ENCODE measurements at places on chromosomes 6 and 20.

GRCh38 chr6:169978615-169979161, 227.3 kb downstream of the ERMARD start:
- DNase-seq: no peak

GRCh38 chr20:53639128-53639527, 45.5 kb upstream of the ZNF217 start:
- no peak for DNase-seq

- DNase-seq: no peak
Measured at GRCh38 chr20:4016340-4017050, 1.1 kb upstream of the RNF24 start.

DNA sequence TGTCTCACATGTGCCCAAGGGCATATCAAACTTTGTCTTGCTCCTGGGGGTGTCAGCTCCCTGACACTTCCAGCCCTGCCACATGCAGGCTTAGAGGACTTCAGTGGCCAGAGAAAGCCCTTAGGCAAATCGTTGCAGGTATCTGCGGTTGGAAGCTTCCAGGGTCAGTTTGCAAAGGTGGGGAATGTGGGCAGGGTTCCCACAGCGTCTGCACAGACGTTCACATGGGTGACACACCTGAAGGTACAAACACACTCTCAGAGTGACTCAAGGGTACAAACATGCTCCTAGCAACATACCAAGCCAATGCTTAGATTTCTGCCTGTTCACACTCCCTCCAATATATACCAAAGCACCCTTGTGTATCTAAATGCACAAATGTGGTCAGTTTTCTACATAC, 30.0 kb downstream of the VSTM2L start:
- DNase-seq: no peak

DNA sequence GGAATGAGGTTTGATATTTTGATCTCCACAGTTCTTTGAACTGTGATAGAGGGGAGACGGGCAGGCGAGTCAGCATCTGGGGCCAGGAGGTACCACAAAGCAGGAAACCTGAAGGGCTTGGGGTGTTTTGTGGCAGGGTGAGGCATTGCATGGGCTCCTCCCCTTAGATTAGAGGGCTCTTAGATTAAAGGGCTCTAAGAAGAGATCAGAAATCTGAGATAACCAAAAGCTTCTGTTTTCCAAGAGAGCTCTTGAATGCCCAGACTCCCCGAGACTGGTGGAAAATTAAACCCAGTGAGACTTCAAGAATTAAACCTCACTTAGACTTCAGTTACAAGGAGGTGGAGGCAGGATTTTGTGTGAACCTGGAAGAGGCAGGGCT, 2.4 kb upstream of the GPX5 start:
- DNase-seq: no peak

DNA sequence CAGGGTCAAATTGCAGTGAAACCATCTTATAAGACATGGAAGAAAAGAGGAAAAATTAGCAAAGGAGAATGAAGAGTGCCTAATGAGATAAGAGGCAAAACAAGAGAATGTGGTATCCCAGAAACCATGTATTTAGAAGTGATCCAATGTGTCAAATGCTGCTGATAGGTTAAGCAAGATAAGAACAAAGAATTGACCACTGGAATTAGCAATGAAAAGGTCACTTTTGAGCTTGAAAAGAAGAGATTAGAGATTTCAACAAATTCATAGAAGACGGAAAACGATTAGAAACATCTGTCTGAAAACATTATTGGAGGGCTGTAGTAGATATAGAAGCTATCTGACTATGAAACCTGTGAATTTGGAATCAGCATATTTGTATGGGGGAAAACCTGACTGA, 112.2 kb downstream of the AHI1 start:
- no peak for DNase-seq

DNA sequence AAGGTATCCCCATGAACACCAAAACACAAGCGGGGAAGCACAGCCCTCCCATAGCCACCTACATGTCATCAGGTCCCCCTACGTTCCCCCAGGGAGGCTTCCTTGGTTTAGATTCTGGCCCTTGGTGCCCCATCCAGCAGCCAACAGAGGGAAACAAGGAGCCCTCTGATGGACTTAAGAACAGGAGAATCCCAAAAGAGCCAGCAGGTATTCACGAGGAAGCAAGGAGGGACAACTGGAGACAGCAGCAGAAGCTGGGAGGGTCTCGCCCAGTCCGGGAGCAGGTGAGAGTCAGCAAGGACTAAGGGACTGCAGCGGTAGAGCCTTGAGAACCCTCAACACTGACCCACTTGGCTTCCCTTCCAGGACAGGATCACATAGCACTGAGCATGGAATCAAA, 58.4 kb upstream of the TOP1 start:
- DNase-seq: no peak

DNA sequence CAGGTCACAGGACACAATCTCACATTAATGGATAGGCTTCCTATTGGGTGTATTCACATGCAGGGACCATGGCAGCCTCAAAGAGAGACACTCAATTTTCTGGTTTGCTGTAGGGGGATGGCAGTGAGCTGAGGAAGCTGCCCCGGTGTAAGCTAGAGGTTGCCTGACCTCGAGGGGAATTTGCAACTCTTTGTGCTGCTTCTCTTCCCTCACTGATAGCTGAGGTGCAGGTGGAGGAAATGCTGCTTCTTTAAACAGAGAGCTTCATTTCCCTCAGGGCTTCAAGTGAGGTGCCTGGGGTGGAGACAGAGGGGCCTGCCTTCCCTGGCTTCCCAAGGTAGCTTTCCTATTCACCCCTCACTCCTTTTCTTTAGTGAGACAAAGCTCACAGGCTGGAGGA, 151.9 kb downstream of the CD83 start:
- DNase-seq: peak; percentile 21

- DNase-seq: no peak
Measured at GRCh38 chr20:57807401-57808263, 97.8 kb upstream of the PMEPA1 start.

DNA sequence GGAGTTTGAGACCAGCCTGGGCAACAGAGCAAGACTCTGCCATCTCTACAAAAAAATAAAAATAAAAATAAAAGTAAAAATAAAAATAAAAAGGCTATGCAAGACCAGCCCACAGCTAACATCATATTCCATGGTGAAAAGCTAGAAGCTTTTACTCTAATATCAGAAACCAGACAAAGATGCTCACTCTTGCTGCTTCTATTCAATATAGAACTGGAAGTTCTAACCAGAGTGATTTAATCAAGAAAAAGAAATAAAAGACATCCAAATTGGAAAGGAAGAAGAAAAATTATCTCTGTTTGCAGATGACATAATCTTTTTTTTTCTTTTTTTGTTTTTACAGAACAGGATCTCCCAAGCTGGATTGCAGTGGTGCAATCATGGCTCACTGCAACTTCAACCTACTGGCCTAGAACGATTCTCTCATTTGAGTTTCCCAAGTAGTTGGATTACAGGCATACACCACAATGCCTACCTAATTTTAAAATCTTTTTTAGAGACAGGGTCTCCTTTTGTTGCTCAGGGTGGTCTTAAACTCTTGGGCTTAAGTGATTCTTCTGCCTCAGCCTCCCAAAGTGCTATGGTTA, 100.7 kb upstream of the JAG1 start:
- DNase-seq: no peak

DNA sequence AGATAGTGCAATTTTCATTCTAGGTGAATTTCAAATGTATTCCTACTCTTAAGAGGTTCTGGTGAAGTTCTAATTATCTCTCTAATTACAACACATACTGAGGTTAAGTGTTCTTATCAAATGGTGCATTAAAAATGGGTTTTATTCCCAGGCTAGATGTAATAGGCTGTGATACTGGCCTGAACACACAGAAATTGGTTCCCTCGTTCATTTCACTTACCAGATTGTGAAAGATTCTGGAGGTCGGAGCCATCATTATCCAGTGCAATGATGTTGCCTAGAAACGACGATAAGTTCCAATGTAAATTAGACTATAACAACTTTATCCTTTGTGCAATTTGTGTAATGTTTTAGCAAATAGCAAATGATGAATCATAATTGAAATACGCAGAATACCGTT, 172.6 kb upstream of the SOX4 start:
- no peak for DNase-seq

- no peak for DNase-seq
Measured at GRCh38 chr6:38508894-38509293, 130.8 kb downstream of the BTBD9 start.

- no peak for DNase-seq
Measured at GRCh38 chr6:113884011-113884410, 26.9 kb downstream of the MARCKS start.

- DNase-seq: no peak
Measured at GRCh38 chr6:105594821-105595220, 191.9 kb upstream of the PREP start.
